Bronchial smooth muscle cell (primary cell): ENCODE measurements at places on chromosomes 6 and 20. TPM values are rescaled to one million over a fixed set of nuclear protein-coding genes. Genes with fewer than 3 reads are reported as not detected.

The TREM2 gene
- total RNA-seq: 0.09 TPM in 1 of 2 replicates, not detected in the other

The PDE10A gene
- total RNA-seq: 1.3 and 6.8 TPM in 2 replicates

The RAET1L gene
- total RNA-seq: not detected in 2 replicates

The CDSN gene
- total RNA-seq: not detected in 2 replicates

The NOTCH4 gene
- 0.77 and 0.79 TPM in 2 replicates for total RNA-seq

The SLC26A8 gene
- total RNA-seq: under 0.01 TPM in 1 of 2 replicates, not detected in the other

The RAB32 gene
- 55.0 and 90.6 TPM in 2 replicates for total RNA-seq

The SEMG1 gene
- not detected in 2 replicates for total RNA-seq

The PNISR gene
- 59.4 and 76.8 TPM in 2 replicates for total RNA-seq

The COL21A1 gene
- total RNA-seq: 5.4 and 15.5 TPM in 2 replicates

The ERVFRD-1 gene
- total RNA-seq: not detected in 2 replicates

The PRR18 gene
- total RNA-seq: under 0.01 TPM in 1 of 2 replicates, not detected in the other
